ENCODE measurements at places on chromosomes 1 and 21.
A peak's percentile ranks its signal among the peaks of the same experiment; 100 is the strongest.

DNA sequence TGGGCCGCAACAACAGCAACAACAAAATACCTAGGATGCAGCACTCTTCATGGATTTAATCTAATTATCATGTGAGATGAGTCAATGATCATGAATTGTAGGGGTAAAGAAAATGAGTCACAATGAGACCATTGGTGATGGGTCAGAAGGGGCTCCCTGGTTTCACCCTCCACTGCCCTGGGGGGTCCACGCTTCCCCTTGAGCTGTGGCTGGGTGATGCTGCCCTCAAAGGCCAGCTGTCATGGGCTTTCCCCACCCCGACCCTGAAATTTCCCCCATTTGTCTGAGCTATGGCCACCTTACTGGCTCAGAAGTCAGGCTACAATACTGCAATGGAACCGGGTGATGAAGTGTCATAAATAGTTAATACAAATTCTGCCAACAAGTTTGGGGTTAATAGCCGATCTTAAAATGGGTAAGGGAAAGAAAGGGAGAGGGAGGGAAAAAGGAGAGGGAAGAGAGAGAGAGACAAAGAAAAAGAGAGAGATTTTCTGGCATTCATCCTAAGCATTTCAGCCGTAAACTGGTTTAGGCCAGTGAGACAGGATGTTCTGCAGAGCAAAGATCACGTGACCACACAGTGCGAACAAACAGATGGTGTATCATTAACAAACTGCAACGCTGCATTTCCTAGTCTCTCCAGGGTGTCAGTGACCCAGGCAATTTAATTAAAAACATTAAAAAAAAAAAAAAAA, 143.4 kb upstream of the ERRFI1 start:
- peak; percentile 81 for DNase-seq

DNA sequence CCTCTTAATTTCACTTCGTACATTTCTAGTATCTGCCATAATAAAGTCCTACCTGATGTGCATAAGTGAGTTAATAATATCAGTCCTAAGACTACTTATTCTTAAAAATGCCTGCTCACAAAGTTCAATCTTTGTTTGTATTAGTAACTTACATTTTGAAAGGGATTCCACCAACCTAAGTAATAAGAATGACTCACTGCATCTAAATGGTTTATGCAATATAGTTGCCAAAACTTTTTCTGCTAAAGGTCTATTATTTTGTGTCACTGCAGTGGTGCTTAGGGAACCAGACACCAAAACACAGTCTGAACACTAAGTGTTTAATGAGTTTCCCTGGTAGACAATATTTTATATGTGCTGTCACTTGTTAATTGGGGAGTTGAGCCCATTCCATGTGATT, 1.8 kb downstream of the ZNF669 start:
- peak; percentile 57 for DNase-seq

- DNase-seq: peak; percentile 74
Measured at GRCh38 chr1:15426492-15427279, 11.6 kb upstream of the CTRC start.

GRCh38 chr1:83802023-83802422, 196.9 kb downstream of the TTLL7 start:
- DNase-seq: no peak

- no peak for DNase-seq
Measured at GRCh38 chr1:53137729-53138128, 4.7 kb downstream of the SLC1A7 start.

DNA sequence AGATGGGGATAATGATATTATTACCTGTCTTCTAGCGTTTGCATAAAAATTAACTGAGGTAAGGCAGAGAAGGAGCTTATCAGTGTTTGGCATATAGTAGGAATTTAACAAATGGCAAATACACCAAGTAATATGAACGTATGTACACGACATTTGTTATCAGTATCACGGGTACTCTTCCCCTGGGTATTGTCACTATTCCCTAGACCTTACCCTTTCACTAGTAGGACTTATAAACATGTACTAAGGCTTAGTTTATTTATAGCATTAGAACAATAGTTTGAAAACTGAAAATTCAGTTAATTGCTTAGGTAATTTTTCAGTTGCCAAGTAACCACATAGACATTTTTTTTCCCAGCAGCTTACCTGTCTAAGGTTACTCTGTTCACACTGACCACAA, 187.0 kb downstream of the KCTD3 start:
- DNase-seq: no peak

- no peak for DNase-seq
Measured at GRCh38 chr1:217049081-217049480, 325.9 kb upstream of the ESRRG start.

DNA sequence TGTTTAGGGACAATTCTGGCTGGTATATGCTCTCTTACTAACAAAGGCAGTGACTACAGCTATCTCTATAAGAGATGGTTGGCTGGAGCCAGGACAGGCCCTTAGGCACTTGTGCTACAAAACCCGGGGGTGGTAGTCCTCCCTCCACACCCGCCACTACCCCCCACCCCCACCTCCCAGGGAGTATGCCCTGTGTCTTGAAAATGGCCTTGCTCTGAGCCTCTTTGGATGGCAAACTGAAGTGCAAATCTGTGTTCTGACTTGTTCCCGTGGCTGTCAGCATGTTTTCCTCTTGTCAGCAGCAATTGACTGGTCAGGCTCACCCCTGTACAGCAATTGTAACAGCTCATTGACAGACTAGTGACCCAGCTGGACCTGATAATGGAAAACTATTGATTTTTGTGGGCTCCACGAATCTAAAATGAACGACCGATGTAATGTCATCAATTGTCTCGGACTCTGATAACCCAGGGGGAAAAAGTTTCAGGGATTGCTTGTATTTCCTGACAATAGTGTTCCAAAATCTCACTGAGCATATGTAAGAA, 139.4 kb upstream of the BARHL2 start:
- DNase-seq: no peak

DNA sequence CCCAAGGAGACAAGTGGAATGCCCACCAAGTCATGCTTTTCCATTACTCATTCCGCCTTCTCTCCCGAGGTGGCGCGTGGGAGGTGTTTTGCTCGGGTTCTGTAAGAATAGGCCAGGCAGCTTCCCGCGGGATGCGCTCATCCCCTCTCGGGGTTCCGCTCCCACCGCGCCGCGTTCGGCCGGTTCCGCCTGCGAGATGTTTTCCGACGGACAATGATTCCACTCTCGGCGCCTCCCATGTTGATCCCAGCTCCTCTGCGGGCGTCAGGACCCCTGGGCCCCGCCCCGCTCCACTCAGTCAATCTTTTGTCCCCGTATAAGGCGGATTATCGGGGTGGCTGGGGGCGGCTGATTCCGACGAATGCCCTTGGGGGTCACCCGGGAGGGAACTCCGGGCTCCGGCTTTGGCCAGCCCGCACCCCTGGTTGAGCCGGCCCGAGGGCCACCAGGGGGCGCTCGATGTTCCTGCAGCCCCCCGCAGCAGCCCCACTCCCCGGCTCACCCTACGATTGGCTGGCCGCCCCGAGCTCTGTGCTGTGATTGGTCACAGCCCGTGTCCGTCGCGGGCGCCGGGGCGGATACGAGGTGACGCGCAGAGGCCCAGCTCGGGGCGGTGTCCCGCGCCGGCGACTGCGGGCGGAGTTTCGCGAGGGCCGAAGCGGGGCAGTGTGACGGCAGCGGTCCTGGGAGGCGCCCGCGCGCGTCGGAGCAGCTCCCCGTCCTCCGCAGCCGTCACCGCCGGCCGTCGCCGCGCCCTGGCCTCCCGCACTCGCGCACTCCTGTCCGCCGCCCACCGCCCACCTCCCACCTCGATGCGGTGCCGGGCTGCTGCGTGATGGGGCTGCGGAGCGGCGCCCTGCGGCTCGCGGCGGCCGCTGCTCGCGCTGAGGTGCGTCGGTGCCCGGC, at the start of gene KIF1B:
Gene KIF1B (plus strand): TSS at position 666 of the 906 bp plus-strand sequence. CDS start 21,759 bp downstream, outside the sequence.
- DNase-seq: peak; percentile 97

DNA sequence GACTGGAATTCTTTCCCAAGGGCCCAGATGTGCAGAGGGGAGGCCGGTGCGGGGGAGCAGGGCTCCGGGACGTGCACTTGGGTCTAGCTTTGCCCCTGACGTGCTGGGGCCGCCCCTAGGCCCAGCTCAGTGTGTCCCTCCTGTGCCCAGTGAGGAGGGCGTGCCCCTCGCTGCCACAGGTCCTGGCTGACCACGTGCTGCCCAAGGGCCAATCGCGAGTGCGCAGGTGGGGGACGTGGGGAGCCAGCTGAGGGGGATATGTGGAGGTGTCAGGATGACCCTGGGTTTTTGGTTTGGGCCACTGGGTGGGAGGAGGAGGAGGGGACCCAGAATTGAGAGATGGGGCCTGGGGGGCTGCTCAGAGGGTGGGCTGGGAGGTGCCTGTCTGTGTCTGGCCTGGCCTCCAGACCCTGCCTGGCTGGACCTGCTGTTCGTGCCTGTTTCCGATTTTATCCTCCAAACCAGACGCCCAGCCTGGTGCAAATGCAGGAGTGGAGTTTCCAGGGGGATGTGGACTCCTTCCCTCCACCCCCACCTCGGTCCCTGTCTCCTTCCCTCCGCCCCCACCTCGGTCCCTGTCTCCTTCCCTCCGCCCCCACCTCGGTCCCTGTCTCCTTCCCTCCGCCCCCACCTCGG, 6.1 kb upstream of the RNF223 start:
- peak; percentile 21 for DNase-seq

DNA sequence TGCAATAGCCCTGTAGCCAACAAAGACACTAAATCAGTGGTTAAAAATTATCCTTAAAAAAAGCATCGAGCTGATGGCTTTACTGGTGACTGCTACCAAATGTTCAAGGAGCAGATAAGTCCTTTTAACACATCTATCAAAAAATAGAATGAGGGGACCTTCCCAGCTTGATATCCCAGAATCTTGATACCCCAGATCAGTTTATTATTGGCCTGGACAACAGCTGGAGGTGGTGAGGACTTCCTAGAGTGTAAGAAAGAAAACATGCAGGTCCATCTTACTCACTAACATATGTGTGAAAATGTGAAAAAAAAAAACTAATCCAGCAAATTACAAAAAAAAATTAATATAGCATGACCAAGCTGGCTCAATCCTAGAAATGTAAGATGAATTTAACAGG, 21.3 kb downstream of the CHIT1 start:
- no peak for DNase-seq

GRCh38 chr1:153293851-153294250, 18.9 kb downstream of the PGLYRP3 start:
- no peak for DNase-seq

- DNase-seq: no peak
Measured at GRCh38 chr1:45013551-45014209, 1.6 kb downstream of the UROD start.

GRCh38 chr1:154483941-154484803, 17.8 kb upstream of the TDRD10 start:
- peak; percentile 91 for DNase-seq

DNA sequence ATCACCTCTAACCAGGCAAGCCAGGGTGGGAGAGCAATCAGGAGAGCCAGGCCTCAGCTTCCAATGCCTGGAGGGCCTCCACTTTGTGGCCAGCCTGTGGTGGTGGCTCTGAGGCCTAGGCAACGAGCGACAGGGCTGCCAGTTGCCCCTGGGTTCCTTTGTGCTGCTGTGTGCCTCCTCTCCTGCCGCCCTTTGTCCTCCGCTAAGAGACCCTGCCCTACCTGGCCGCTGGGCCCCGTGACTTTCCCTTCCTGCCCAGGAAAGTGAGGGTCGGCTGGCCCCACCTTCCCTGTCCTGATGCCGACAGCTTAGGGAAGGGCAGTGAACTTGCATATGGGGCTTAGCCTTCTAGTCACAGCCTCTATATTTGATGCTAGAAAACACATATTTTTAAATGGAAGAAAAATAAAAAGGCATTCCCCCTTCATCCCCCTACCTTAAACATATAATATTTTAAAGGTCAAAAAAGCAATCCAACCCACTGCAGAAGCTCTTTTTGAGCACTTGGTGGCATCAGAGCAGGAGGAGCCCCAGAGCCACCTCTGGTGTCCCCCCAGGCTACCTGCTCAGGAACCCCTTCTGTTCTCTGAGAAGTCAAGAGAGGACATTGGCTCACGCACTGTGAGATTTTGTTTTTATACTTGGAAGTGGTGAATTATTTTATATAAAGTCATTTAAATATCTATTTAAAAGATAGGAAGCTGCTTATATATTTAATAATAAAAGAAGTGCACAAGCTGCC, 19.8 kb downstream of the CSF1 start:
- DNase-seq: no peak

GRCh38 chr1:41578712-41579335, 94.3 kb upstream of the EDN2 start:
- peak; percentile 14 for DNase-seq

- no peak for DNase-seq
Measured at GRCh38 chr1:17027900-17028299, 16.2 kb upstream of the ATP13A2 start.

GRCh38 chr1:25642574-25643108, 26.1 kb downstream of the MAN1C1 start:
- DNase-seq: peak; percentile 44

DNA sequence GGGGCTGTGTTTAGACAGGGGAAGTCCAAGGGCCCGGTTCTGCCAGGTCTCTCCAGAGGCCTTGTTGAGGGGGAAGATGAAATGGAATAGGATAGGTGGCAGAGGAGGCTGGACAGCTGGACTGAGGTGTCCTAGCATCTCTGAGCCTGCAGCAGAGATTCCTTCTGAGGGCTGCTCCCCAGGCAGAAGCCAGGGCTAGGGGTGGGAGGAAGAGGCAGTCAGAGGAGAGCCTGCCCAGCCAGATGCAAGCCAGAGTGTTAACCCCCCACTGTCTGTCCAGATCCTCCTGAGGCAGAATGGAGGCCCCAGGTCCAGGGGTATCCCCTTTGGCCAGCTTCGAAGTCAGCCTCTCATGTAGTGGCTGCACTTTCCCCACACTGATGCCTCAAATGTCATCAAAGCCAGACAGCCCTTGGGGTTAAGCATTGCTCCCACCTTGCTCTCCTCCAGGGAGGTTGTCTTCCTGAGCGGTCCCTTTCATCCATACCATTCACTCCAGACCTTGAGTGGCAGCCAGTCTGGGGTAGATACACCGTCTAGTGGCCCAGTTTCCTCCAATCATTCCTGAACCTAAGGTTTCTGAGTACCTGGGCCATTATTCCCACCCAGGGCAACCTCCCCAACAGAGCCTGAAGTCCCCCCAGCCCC, 1.7 kb downstream of the CSF1 start:
- no peak for DNase-seq

GRCh38 chr1:215825056-215825455, 258.0 kb downstream of the KCTD3 start:
- DNase-seq: no peak

DNA sequence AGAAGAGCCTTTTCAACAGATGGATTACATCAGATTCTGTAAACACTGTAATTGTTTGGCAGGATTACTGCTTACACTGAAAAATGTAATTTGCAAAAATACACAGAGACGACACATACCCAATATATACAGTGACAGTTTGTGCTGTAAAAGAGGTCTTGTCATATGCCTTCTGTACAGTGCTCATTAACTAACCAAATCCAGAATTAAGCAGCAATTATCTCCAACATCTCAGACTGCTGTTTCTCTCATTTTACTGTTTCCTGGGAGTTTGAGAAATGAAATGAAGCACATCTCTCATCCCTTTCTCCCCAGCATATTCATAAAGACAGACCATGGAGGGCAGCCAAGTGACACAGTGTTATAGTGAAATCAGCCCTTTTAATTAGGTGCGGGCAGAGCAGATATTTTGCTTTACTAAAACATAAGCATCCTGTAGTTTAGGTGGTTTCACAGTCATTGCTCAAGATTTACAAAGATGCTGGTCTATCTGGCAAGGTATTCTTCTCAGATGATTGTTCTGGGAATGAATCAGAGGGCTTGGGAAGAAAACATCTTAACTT, 618.4 kb upstream of the USP24 start:
- peak; percentile 86 for DNase-seq

- no peak for DNase-seq
Measured at GRCh38 chr1:204126386-204126785, 25.5 kb downstream of the ETNK2 start.

- no peak for DNase-seq
Measured at GRCh38 chr1:148362626-148363438, 120.3 kb downstream of the PPIAL4G start.
